ENCODE measurements at places on chromosomes 12 and 14.

DNA sequence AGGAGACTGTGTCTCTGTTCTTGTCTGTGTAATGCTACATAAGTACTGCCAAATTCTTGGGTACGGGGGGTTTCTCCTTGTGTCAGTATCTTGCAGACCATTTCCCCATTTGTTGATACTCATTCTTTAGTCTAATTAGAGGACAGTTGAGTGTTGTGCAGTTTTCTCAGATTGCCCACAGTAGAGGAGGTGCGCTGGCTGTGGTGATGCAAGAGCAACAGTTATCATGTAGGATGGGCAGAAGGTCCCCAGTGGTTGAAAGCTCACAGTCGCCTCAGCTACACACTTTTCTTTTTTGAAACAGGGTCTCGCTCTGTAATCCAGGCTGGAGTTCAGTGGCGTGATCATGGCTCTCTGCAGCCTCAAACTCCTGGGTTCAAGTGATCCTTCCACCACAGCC lies 37.8 kb upstream of the ATP2A2 start:
- no peak for DNase-seq

GRCh38 chr14:56334458-56334857 lies 216.2 kb downstream of the PELI2 start:
- DNase-seq: no peak

GRCh38 chr12:113262710-113263109 lies 41.4 kb downstream of the TPCN1 start:
- no peak for DNase-seq

DNA sequence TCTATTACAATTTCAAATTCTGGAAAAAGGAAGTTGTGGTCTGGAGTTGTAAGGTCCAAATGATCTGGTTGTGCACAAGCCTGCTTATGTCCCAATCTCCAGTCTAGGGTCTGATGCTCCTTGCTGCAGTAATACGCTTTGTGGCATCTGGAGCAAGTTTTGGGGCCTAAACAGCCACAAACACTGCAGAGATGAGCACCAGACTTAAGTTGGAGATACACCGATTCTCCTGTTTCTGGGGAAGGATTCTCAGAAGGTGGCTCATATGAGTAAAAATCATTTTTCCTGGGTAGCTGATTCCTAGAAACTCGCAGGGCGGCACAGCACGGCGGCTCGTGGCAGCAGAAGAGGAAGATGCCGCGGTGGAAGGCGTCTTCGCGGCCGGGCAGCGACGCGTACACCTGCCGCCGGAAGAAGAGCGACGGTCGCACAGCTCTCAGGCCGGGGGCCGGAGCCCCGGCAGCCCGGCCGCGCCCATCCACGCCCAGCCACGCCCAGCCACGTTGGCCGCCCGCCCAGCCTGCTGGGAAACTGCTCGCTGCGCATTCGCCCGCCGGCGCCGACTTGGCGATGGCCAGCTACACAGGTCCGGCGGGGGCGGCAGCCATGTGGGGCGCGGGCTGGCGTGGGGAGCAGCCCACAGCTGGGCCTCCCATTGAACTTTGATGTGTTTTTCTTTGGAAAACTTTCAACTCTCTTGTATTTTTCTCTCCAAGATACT lies 129.0 kb downstream of the ASCL4 start:
- no peak for DNase-seq
